ENCODE measurements at places on chromosomes 7 and 10.

- no peak for DNase-seq
Measured at GRCh38 chr7:53001221-53001620, 34.2 kb upstream of the POM121L12 start.

- DNase-seq, result no peak
Measured at GRCh38 chr7:32319012-32319382, 171.2 kb downstream of the LSM5 start.

- DNase-seq, result no peak
Measured at GRCh38 chr10:6478722-6479121, 101.4 kb downstream of the PRKCQ start.

DNA sequence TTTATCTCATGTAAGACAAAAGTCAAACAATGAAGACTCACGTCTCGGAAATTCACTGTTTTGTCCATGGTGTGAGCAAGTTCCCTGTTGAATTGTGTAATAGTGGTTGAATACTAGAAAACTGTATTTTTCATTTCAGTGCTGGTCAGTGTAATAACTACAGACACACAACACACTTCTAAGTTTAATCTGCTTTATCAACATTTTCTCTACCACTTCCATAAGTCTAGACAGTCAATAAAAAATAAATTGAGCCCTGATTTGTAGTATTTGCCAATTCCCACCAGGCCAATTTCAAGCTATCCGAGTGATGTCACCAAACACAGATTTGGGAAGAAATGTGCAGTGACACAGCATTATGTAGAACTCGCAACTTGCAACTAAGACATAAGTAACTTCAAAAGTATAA is 81.9 kb downstream of the GPR141 start:
- no peak for DNase-seq

GRCh38 chr7:27189997-27190748 is 5.1 kb upstream of the HOXA11 start:
- peak; percentile 18 for DNase-seq

- no peak for DNase-seq
Measured at GRCh38 chr7:1842321-1843221, 172.5 kb downstream of the ELFN1 start.

GRCh38 chr7:101598986-101599771 is 29.9 kb downstream of the MYL10 start:
- DNase-seq, result no peak

GRCh38 chr7:8480527-8480926 is 47.1 kb downstream of the NXPH1 start:
- no peak for DNase-seq

DNA sequence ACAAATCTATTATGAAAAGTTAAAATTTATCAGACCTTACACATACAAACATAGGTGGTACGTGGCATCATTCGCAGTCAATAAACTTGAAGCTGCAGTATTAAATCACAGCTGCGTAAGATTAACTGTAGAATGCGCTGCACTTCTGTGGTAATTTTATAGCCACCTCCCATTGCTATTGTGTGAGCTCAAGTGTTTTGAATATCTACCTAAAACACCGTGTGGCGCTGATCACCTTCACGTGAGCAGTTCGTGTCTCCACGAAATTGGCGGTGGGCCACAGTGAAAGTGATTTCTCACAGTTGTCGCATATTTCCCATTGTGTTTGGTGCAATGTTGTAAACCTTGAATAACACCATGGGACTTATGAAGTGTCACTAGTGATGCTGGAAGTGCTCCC is 102.8 kb downstream of the PLPP4 start:
- no peak for DNase-seq

GRCh38 chr7:40749877-40750276 is 615.1 kb downstream of the SUGCT start:
- DNase-seq, result peak; percentile 27

GRCh38 chr10:30182191-30183054 is 123.0 kb upstream of the JCAD start:
- peak; percentile 85 for DNase-seq

- no peak for DNase-seq
Measured at GRCh38 chr7:2044883-2045471, 187.8 kb downstream of the MAD1L1 start.

GRCh38 chr10:70306181-70306705 is 22.4 kb upstream of the NPFFR1 start:
- DNase-seq, result no peak

DNA sequence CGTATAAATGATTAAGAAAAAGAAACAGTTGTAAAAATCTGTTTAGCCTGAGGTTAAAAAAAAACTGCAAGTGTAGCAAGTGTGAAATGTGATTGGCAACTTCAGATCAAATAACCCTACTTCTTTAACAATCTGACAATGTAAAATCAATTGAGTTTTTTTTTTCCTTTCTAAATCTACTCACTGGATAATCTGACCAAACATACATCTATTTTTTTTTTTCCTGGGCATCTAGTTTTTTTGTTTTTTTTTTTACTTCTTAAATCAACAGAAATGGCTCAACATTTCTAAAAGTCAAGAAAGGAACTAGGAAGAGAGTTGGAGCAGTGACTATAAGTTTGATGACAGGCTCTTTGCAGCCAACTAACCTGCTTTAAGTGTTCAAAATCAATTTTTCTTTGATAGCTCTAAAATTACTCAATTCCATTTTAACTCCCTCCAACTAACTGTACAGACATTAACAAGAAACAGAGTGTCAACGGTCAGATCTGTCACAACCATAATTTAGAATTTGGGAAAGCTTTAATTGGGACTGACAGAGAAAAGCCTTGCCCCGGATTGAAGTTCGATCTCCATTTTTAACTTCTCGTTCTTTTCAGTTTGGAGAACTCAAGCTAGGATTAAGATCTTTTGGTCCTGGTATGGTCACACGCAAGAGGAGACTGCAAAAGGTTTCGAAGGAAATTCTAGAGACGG is 1.2 kb downstream of the ARL3 start:
- no peak for DNase-seq

DNA sequence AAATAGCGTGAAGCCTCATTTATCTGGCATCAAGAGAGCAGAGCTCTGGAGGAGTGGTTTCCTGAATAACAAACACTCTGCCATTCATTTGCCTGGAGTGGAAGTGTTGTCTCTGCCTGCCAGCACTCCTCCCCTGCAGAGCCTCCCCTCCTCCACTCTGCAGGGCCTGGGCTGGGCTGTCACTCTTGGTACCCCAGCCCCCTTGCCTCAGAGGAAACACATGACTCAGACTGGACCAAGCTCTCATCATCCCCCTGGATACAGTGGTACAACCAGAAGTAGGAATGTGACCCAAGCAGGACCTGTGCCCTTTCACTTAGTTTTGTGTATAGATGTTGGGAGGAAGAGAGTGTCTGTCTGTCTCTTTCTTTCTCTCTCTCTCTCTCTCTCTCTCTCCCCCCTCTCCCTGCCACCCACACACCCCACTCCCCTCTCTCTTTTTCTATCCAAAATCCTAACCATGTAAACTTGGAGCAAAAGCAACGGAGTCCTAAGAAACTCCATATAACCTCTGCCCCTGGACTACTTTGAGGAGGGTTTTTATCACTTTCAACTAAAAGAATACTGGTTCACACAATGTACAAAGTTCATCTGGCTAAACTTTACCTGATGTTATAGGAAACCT is 43.9 kb downstream of the DOCK4 start:
- DNase-seq, result peak; percentile 65

GRCh38 chr7:134480730-134481129 is 21.8 kb upstream of the AKR1B1 start:
- DNase-seq, result peak; percentile 70

- no peak for DNase-seq
Measured at GRCh38 chr7:73882047-73882402, 21.1 kb downstream of the TMEM270 start.

DNA sequence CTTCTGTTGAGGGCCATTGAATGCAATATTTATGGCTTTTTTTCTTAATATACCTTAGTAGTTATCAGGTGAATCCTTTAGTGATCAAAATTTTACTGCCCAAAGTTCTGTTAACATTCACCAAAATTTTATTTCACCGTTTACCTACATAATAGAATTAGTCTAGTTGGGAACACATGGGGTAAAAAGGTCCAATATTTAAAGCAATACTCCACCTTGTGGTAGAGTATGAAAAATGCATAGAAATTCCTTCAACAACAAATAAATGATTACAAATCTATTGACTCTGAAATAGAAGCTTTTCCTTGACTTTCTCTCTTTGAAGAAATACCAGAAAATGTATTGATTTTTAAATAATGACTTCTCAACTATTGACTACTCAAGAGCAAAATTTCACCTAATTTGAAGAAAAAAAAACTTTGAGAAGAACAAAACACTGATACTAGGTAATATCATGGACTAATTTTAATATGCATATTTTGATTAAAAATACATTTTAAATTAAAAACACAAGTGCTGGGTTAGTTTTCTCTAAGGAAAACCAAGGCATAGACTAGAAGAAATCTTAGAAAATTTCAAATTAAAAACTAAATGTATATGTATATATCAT is 43.3 kb downstream of the POLR1F start:
- DNase-seq, result peak; percentile 62

- DNase-seq, result no peak
Measured at GRCh38 chr7:119888251-119888650, 384.7 kb upstream of the KCND2 start.

GRCh38 chr7:117402109-117402508 is 25.2 kb downstream of the ASZ1 start:
- peak; percentile 2 for DNase-seq

- DNase-seq, result peak; percentile 67
Measured at GRCh38 chr7:55019691-55020465, 1.1 kb downstream of the EGFR start.

DNA sequence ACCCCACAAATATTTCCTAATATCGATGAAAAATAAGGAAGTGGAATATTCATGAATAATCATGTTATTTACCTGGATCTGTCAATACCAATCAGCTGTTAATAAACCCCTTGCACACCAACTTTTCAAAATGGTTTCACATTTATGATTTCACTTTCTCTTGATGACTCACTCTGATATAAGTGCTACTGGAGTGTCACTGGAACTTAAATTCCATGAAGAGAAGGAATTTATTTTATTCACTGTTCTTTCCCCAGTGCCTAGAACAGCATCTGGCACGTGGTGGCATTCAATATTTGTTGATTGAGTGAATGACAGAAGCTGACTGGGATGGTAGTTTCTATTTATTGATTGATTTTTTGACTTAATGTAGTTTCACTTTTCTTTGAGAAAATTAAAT is 3.5 kb upstream of the ENO4 start:
- DNase-seq, result peak; percentile 14

DNA sequence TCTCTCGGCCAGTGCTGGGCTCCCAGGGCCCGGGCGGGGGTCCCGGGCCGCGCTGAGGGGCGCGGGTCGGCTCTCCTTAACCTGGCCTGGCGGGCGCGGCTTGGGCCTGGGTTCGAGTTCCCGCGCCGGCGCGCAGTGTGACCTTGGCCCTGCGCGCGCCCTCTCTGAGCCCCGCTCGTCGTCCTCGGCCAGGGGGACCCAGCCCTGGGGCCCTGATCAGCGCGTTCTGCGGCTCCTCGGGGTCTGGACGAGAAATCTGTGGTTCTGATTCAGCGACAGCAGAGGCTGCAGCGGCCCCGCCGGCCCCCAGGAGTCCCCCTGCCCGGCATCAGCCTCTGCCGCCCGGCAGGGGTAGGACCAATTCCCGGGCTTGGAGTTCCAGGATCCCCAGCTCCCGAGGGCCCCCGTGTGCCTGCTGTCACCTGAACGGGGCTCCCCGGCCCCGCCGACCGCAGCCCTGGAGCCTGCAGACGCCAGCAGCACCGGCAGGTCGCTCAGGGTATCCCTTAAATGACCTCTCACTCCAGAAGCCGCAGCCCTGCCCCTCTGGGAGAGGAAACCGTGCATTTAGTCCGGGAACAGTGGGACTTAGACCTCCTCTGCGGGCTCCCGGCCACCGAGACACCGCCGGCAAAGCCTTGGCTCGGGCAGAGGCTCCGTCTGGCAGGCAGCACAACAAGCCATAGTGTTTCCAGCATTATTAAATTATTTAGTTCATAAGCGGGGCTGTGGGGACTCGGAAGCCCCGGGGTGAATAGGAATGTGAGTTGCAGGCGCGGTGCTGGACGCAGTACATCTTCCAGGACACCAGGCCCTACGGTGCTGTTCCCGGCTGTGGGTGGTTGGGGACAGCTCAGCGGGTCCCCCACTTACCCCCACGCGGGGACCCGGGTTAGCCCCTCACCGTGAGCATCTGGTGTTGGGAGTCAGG is 572 bp downstream of the CHST12 start:
- DNase-seq, result peak; percentile 71

DNA sequence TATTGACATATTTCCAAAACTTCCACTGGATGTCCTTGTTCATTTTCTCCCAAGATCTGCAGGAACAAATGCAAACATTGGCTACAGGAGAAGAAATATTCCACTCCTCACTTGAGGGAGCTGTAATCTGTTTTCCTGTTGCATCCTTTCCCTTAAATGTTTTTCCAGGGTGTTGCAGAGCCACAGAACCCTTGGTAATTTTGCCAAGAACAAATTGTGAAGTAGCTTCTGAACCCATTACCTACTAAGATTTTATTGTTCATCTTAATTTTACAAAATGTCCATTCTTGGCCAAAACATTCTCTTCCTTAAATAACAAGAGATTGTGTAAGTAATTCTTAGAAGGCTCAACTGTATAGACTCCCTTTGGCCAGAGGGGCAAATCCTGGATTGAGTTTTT is 177.0 kb downstream of the GNAT3 start:
- no peak for DNase-seq

- no peak for DNase-seq
Measured at GRCh38 chr7:69564454-69565417, 33.5 kb upstream of the AUTS2 start.

- DNase-seq, result no peak
Measured at GRCh38 chr7:51071427-51071826, 245.2 kb downstream of the COBL start.

DNA sequence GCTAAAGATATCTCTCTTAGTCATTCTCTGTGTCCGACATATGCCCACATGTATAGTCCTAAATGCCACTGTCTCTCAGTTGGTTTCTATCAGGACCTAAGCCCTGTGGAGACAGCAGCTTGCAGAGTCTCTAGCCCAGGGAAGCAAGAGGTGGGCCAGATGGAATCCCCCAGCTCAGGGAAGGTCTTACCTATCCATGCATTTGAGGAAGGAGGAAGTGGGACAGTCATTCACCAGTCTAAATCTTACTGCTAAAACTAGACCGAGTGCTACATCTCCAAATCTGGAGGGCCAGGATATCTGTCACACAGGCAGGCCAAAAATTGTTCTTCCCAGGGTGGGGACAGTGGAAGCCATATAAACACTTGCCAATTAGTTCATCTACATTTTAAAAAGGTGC is 26.4 kb upstream of the HERPUD2 start:
- DNase-seq, result no peak

GRCh38 chr7:27872356-27873275 is 132.7 kb downstream of the TAX1BP1 start:
- no peak for DNase-seq

DNA sequence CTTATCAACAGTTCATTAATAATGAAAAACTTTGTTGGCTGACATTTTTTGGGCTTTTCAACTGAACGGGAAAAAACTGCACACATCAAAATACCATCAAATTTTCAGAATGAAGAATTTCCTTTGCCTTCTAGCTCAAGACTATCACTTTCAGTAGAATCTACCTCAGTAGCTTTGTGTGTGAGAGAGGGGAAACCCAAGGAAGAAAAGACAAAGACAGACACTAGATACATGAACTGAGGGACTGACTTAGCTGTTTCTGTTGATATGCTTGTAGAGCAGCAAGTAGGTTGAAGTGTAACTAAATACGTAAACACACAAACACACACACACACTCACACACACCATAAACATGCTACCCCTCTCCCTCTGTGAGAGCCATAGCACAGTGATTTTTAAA is 257.1 kb downstream of the CDK14 start:
- no peak for DNase-seq

- no peak for DNase-seq
Measured at GRCh38 chr10:62844280-62845011, 28.3 kb upstream of the EGR2 start.

- DNase-seq, result no peak
Measured at GRCh38 chr7:80637911-80638765, at the start of gene CD36. Gene CD36 (plus strand): TSS chr7:80638642. CDS start chr7:80646741, 8,099 bp downstream.

Measured in ELR (cell line).